ENCODE measurements at places on chromosomes 13 and 19.
A peak's percentile ranks its signal among the peaks of the same experiment; 100 is the strongest.

- DNase-seq = no peak
These were observed 309.3 kb downstream of the DCT start for GRCh38 chr13:94170145-94170571.

DNA sequence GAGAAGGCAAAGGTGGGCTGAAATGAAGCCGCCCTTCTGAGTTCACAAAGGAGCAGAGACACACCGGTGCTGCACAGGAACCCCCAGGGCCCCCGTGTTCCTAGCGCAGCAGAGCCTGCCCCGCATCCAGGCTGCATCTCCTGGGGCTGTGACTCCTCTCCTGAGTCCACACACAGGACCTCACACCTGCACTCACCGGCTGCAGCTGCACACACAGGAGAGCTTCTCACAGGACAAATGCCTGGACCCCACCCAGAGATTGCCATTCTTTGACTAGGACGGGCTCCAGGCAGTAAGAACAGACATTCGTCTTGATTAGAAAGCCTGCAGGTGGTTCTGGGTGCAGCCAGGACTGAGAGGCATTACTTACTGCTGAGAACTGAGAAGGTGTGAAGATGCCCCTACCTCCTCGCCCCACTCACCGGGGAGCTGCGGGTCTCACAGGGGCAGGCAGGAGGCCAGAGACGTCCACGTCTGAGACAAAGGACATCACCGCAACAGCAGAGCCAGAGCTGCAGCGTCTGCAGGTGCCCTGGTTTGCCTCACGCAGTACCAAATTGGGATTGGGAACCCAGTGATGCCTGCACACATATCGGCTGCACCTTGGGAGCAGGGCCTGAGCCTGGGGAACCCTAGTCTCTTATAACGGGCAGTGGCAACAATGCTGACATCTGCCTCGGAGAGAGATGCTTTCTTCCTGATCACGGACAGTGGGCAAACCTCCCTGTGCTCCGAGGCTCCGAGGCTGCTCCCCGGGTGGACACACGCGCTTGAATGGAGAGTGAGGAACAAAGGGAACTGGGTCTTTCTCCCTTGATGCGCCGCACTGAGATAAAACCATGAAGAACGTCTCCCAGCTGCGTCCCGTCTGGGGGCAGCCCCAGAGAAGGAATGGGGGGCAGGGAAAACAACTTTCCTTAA lies 50.4 kb downstream of the RASA3 start:
- DNase-seq = no peak

DNA sequence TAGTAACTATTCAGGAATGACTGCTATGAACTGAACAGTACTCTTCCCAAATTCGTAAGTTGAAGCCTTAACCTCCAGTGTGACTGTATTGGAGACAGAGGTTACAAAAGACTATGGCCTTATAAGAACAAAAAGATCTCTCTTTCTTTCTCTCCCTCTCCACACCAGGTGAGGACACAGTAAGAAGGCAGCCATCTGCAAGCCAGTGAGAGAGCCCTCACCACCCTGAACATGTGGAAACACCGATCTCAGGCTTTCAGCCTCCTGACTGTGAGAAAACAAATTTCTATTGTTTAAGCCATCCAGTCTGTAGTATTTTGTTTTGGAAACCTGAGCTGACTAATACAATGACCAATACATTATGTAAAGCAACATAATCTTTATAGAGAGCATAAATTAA lies 888.9 kb downstream of the SLITRK1 start:
- no peak for DNase-seq

DNA sequence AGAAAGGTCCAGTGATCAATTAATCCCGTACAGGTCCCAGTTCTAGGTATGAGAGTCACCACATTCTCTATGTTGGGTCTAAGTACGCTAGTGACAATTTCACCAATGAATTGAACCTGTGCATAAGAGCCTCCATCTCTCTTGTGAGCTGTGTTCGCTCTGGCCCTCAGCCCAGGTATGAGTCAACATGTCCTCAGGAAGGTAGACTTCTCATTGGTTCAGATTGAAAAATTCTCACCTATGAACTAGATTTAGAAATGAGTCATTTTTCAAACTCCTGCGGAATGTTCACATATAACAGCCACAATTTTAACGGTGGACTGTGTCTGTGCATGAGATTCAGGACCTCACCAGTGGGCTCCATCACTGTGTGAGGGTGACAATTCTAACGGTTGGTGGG lies 12.7 kb upstream of the ZNF43 start:
- DNase-seq = no peak

DNA sequence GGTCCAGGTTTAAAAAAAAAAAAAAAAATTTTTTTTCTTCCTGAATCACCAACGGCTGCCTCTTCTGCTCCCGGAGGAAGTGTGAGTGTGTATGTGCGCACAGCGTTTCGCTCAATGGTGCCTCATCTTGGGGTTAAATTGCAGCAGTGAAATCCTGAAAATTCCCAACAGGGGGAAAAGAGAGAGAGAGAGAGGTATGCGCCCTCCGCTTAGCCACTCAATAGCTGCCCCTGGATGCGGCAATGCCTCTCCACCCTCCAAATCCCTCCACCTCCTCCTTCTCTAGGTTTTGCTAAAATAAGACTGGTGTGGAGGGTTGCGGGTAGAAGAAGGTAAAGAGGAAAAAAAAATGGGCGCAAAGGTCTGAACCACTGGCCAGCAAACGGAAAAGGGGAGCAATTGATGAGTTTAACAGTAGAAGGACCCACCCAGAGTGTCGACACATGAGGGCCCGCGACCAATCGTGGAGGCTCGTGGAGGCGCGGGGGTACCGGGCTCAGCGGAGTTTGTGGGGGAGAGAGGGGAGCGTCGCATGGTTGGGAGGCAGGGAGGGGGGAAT lies 853 bp upstream of the CACNA1A start:
- DNase-seq = no peak

GRCh38 chr19:10566658-10567410 lies 1.0 kb upstream of the KRI1 start:
- DNase-seq = peak; percentile 71

DNA sequence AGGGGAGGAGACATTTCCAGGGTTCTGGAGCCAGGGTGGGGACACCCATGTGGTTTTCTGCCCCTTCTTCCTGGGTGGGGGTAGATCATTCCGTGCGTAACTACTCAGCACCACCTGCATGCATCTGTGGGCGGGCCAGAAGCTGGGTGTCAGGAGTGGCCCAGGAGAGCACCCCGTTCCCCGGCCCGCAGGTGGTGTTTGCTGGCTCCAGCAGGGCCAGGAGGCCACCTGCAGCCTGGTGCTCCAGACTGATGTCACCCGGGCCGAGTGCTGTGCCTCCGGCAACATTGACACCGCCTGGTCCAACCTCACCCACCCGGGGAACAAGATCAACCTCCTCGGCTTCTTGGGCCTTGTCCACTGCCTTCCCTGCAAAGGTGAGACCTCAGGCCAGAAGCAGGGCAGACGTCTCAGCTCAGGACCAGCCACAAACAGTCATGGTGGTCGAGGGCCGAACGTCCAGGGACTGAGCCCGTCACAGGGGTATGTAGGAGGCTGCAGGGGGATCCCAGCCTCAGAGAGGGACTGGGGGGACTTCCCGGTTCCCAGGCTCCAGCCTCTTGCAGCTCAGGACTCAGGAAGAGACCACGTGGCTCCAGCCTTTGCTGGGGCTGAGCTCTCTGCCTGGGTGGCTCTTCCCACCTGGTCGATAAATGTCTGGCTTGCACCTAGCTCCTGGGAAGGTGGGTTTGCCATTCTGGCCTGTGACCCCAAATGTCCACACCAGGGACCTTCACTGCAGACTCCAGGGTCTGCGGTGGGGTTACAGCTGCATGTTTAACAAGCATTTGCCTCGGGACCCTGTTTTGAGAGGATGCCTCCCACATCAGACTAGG lies 1.6 kb downstream of the FSTL3 start:
- no peak for DNase-seq

- no peak for DNase-seq
These were observed 226.4 kb downstream of the COG6 start for GRCh38 chr13:39881887-39882286.

- no peak for DNase-seq
These were observed 28.6 kb upstream of the VSTM2B start for GRCh38 chr19:29497241-29497640.

GRCh38 chr19:31723101-31723500 lies 373.9 kb upstream of the TSHZ3 start:
- no peak for DNase-seq

DNA sequence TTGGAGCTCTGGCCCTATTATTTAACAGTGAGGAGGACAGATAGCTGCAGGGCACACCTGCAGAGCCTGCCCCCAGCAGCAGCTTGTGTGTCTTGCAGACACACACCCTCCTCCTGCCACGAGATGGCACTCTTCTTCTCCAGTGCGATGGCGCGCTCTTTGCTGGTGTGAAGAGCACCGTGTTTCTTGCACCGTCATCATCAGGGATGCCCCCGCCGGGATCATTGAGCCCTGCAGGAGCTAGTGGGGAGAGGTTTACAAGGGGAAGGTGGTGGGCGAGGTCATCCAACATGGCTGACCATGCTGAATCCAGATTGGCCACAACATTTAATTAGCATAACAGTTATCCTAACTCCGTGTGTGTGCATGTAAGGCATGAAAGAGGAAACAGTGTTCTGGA lies 105.6 kb downstream of the RAB20 start:
- DNase-seq = peak; percentile 78

DNA sequence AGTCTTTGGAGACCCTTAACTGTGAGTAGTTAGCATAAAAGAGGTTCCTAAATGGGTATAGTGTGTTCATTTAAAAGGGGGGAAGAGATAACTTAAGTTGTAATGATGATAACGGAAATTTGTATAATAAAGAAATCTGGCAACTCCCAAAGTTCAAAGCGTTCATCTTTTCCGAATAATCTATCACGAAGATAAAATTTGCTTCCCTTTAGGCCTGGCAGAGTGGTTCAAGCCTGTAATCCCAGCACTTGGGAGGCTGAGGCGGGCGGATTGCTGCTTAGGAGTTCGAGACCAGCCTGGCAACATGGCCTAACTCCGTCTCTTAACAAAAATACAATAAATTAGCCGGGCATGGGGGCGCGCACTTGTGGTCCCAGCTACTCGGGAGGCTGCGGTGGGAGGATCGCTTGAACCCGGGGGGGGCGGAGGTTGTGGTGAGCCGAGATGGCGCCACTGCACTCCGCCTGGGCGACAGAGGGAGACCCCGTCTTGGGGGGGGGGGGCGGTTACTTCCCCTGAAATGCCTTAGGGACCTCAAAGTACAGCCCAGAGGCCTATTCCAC lies 934 bp downstream of the N4BP2L2 start:
- DNase-seq = peak; percentile 61

DNA sequence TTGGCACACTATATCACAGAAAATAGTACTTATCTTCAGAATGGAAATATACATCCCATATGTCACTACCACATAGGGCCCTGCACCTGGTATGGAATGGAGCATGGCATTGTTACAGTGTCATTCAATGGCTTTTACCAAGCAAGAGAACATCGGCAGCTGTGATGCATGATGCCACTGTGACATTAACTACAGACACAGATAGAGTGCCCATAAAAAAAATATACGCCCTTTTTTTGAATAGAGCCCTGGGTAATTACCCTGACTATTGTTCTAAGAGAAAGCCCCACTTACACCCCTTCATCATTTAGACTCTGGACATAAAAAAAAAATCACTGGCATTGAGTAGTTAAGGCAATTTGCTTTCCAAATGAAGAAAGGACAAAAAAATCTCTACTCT lies 320.3 kb downstream of the DNAJC15 start:
- no peak for DNase-seq

GRCh38 chr13:46129124-46129523 lies 24.3 kb upstream of the CPB2 start:
- no peak for DNase-seq

- DNase-seq = no peak
These were observed 5.3 kb upstream of the UQCR11 start for GRCh38 chr19:1610579-1610978.

DNA sequence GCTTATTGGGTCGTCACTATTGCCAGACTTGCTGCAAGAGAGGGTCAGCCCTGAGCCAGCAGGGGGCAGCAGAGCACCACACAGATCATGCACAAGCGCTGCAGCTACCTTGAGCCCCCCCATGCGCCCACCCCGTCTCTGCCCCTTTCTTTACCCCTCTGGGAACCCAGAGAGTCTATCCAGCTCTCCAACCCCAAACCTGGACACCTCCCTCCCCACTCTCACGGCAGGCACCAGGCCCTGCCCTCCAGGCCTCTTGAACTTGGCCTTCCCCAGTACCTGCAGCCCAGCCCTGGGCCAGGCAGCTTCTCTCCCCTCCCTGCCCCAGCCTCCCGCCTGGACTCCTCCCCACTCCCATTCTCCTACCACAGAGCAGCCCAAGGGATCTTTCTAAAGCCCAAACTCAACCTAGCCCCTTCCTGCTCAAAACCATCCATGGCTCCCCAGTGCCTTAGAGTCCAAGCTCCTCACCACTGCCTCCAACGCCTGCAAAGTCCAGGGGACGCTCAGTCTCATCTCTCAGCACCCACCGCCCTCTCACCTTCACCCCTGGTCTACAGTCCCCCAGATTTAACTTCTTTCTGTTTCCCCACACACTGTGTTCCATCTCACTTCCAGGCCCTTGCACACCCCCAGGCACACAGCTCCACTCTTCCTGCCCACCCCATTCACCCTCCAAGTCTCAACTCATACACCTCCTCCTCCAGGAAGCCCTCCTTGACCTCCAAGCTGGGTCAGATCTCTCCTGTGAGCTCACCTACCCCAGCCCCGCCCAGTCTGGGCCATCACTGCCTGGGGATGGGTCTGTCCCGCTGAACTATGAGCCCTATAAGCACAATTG lies 9.4 kb upstream of the CEACAM16 start:
- DNase-seq = peak; percentile 87

DNA sequence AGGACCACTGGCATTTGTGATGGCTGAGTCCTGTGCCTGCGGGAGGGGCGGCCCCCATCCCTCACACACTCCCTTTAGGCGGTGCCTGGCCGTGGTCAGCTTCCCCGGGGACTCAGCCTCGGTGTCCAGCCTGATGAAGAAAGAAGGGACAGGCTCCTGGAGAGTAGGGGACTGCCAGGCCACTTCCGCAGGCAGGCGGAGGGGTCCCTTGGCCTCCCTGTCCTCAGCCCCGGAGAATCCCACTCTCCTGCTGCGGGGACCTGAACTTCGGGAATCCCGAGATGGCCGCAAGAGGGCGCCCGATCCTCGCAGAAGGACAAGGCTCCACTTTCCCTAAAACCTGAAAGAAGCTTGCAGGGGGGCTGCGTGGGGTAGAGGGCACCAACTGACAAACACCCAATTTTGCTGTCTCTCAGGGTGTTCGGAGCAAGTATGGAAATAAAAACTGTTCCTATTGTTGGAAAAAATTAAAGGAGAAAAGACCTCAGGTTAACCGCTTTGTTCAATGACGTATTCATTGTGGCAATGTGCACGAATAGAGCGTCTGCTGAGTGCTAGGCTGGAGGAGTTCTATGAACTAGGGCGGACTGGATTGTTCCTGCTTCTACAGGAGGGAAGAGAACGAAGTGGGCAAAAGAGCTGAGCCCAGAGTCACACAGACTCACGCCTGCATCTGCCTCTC lies 297.3 kb downstream of the ZNF536 start:
- DNase-seq = peak; percentile 59
